H4 (cell line): ENCODE measurements at places on chromosomes 16 and 17. TPM values are rescaled to one million over a fixed set of nuclear protein-coding genes. Genes with fewer than 3 reads are reported as not detected.
A peak's percentile ranks its signal among the peaks of the same experiment; 100 is the strongest.

The ERN2 gene
- total RNA-seq: not detected in 2 replicates

The MMP25 gene
- 0.87 and 0.94 TPM in 2 replicates for total RNA-seq

The LRRC37A2 gene
- total RNA-seq: 1.5 and 1.7 TPM in 2 replicates

The G6PC1 gene
- not detected in 2 replicates for total RNA-seq

The ALOX12 gene
- total RNA-seq: not detected in 2 replicates

The MT2A gene
- 98.0 and 122 TPM in 2 replicates for total RNA-seq

The TPPP3 gene
- not detected in 2 replicates for total RNA-seq

The KRT20 gene
- total RNA-seq: not detected in 2 replicates

The CNGB1 gene
- 0.06 TPM in 1 of 2 replicates, not detected in the other for total RNA-seq

The WNT3 gene
- 3.1 and 3.4 TPM in 2 replicates for total RNA-seq

GRCh38 chr17:50274142-50274896, at the start of gene TMEM92:
TSS of gene TMEM92 (plus strand) at chr17:50274466. CDS start at chr17:50274502, 36 bp downstream.
- peak; percentile 74 for DNase-seq

GRCh38 chr16:69880640-69881133, 70.4 kb upstream of the CLEC18A start:
- no peak for DNase-seq

- no peak for DNase-seq
Observed at GRCh38 chr16:1349951-1350350, 1.7 kb downstream of the TSR3 start.

- no peak for DNase-seq
Observed at GRCh38 chr16:3496386-3496785, 1.1 kb upstream of the C16orf90 start.

- DNase-seq: no peak
Observed at GRCh38 chr16:89811321-89811720, 5.1 kb downstream of the FANCA start.

DNA sequence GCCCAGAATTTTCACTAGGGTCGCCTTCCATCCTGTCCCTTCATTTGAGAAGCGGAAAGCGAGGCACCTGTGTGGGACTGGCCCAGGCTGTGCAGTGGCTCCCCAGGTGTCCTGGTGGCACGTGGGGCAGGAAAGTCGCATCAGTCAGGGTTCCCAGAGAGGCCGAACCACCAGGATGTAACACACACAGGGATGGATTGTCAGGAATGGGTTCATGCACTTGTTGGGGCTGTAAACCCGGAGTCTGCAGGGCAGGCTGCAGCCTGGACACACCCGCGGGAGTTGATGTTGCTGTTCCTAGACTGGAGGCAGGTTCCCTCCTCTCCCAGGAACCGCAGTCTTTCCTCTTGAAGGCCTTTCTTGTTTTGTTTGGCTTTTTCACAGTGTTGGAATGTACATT, 30.7 kb upstream of the RPTOR start:
- DNase-seq: no peak

- no peak for DNase-seq
Observed at GRCh38 chr16:84110527-84110926, 6.2 kb downstream of the MBTPS1 start.

DNA sequence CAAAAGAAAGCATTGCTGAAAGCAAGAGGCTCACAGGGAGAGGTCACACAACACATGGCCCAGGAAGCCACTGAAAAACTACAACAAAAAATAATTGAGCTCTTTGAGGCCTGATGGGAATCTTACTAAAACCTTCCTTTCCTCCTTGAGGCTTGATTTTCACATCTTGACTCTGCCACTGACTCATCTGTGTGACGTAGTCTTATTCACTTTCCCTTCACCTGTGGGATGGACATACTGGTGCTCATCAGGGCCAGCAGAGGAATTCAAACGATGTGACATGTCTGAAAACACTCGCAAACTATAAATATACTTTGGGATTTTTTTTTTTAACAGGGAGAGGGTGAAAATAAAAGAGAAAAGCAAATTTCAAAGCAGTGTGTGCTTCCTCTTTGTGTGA, 78.3 kb upstream of the ASIC2 start:
- DNase-seq: no peak

GRCh38 chr17:27595208-27595607, 35.8 kb upstream of the LGALS9 start:
- DNase-seq: no peak

GRCh38 chr16:27665881-27666280, 115.9 kb downstream of the KATNIP start:
- DNase-seq: no peak

DNA sequence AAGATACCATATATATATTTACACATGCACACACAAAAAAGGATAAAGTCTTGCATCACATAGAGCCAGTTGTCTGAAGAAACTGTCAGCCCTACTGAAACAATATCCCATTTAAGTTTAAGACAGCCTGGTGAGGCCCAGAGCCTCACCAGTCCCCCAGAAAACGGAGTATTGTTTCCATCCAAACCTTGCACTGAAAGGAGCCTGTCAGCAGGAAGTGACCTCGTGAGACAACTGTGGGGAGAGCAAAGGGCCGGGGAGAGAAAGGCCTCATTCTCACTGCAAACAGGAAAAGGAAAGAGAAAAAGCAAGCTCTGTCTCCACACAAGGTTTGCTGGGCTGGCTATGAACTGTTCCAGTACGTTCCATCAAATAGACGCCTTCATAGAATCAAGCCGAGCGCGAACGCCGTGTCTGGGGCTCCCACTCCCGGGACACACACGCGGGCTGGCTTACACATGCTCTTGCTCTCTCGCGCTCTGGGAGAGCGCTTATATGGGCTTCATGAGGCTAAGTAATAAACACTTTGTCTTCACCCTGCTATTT, 44.4 kb upstream of the ZFHX3 start:
- DNase-seq: no peak

DNA sequence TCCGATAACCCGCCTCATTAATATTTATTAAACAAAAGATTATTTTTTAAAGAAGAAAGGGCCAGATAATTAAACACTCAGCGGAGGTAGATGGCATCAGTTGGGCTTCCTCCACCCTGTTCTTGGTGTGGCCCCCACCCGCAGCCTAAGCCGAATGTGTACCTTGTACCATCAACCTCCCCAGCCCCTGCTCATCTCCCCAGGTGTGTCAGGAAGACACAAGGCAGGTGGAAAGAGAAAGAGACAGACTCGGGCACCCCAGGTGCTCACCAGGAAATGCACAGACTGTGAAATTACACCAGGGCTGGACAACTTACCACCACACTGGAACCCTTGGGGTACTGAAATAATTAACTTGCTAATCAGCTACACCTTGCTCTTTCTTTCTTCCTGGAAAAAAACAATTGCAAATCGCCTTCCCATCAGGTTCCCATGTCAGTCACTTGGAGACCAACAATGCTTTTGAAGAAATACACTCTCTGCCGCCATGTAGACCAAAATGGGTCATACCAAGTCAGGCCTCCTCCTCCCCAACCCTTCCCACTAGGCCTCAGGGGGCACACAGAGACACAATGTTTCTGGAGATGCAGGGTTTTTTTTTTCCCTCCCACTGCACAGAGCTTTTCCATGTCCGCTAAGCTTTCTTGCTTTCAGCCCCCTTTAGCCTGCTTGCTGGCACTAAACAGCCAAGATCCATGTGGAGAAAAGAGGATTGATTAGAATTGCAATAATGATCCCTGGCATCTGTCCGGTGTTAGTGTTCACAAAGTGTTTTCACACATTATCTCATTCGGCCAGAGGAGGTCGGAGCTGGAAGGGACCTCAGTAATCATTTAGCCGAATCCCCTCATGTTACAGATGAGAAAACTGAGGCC, 8.6 kb upstream of the LHX1 start:
- DNase-seq: no peak

DNA sequence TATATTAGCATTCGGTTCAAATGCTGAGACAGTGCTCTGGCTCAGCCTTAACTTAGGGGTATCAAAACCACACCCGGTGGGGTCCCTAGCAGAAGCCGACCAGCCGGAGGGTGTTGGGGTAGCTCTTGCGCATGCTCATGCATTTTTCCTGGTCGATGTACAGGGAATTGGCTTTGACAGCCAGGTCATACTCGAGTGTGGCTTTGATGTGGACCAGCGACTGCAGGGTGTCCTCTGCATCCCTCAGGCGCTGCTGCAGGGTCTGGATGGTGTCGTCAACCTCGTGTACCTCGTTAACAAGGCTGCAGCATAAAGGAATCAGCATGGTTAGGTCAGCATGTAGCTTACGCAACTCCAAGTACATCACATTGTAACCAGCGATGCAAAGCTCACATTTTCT, 37.5 kb downstream of the TEKT3 start:
- DNase-seq: no peak

- DNase-seq: no peak
Observed at GRCh38 chr17:68134046-68134637, 98.6 kb downstream of the KPNA2 start.

GRCh38 chr16:53704445-53704813, 473 bp downstream of the FTO start:
- no peak for DNase-seq

GRCh38 chr17:60641810-60642220, 35.8 kb upstream of the BCAS3 start:
- peak; percentile 82 for DNase-seq

GRCh38 chr16:27483624-27484023, 66.1 kb downstream of the GTF3C1 start:
- no peak for DNase-seq

GRCh38 chr17:62109378-62109902, 44.4 kb upstream of the MED13 start:
- DNase-seq: peak; percentile 69

GRCh38 chr16:5466551-5466950, 369.0 kb upstream of the EEF2KMT start:
- no peak for DNase-seq

DNA sequence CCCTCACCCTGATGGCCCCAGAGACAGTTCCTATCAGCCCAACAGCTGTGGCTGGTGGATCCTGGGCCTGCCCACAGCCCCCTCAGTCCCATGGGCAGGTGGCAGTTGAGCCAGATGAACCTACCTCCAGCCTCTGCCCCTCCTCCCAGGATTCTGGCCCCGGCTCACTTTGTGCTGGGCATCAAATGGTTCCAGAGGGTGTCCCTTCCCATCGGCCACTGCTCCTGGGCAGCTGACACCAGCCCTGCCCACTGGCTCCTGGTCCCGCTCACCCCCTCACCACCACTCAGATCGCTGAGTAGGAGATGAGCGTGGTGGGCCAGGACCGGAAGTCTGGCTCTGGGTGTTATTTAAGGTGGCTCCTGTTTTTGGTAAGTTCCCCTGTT, 2.0 kb downstream of the TTYH2 start:
- DNase-seq: no peak

- no peak for DNase-seq
Observed at GRCh38 chr16:56736476-56736875, 6.5 kb downstream of the NUP93 start.

GRCh38 chr17:72102366-72102765, 18.5 kb upstream of the SOX9 start:
- no peak for DNase-seq

- no peak for DNase-seq
Observed at GRCh38 chr16:65059406-65059980, 62.4 kb downstream of the CDH11 start.

GRCh38 chr17:36742267-36743000, 141.1 kb downstream of the MRM1 start:
- no peak for DNase-seq

GRCh38 chr17:71444078-71444477, 676.7 kb upstream of the SOX9 start:
- peak; percentile 80 for DNase-seq

DNA sequence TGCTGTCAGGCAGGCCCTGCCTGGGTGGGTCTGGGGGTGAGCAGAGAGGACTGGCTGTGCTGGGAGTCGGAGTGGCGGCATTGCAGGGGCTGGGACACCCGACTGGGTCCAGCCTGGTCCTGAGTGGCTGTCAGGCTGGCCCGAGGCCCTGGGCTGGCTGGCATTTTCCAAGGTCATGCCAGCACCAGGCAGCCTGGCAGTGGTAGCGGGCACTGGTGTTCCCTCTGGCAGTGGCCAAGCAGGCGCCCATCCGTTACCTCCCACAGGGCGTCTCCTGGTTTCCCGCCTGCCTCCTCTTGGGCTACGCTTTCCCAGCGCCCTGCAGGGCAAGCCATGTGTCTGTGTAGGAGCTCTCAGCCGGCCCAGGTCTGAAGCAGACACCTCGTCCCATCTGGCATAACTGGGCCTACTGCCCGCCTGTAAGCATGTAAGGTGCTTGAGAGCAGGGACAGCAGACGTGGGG, 5.7 kb upstream of the PKMYT1 start:
- DNase-seq: no peak

DNA sequence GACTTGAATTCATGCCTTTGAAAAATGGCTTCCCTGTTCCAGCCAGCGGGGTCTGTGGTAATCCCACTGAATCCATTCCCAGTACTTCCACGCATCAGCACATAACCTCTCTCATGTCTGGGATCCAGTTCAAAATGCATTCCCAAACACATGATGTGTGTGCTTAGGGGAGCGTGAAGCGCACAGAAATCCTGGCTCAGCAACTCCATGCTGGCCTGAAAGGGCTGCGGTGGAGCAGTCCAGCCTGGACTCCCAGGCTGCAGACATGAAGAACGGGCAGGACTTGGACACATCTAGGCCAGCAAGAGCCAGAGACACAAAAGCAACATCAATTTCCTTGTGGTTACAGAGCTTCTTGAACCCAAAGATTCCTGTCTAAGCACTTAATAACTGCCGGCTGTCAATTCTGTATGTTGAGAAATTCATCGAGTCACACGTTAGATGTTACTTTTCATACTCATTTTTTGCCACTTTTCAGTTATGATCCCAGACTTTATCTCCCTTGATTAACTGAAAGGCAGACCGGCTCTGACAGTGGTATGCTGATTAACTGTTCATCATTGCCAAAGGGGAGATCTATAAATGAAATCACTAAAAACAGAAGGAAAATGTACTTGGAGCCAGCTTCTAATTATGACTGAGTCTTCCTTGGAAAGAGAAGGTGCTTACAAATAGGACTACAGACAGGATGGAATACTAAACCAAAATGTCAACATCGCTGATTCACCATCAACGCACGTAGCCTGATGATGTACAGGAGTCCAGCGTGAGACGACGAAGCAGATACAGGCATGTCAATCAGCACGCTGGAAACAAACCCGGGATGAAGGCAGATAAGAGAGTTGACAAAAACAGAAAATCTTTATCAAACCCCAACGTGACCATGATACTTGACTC, 23.0 kb downstream of the NSMCE1 start:
- no peak for DNase-seq
